ENCODE measurements at places on chromosomes 7 and 10. TPM values are rescaled to one million over a fixed set of nuclear protein-coding genes. Genes with fewer than 3 reads are reported as not detected.

Gene AKR1C8
- not detected for total RNA-seq

Gene RAB19
- not detected for total RNA-seq

Gene MRPS24
- total RNA-seq = 69.2 TPM

Gene CALHM1
- total RNA-seq = not detected

Gene ADIRF
- total RNA-seq = 11.4 TPM

Gene BTRC
- 13.8 TPM for total RNA-seq

Gene KCNMA1
- total RNA-seq = 0.19 TPM

Gene BTAF1
- 36.2 TPM for total RNA-seq

Gene MRLN
- not detected for total RNA-seq

Gene CALML3
- total RNA-seq = not detected

Gene TMEM270
- not detected for total RNA-seq

Gene BTBD16
- total RNA-seq = not detected

Gene IGF2BP3
- total RNA-seq = 128 TPM

Gene C10orf67
- total RNA-seq = not detected

Gene RPEL1
- total RNA-seq = 0.33 TPM

Gene FOXI2
- total RNA-seq = not detected

Gene NKX1-2
- not detected for total RNA-seq

Gene FZD8
- 36.8 TPM for total RNA-seq

Gene SCD
- 70.2 TPM for total RNA-seq

Gene CDNF
- total RNA-seq = 1.6 TPM

Gene PNLIPRP3
- total RNA-seq = not detected

Gene OGDHL
- 0.19 TPM for total RNA-seq

Gene GPR26
- total RNA-seq = not detected

Gene LRRC61
- total RNA-seq = 2.0 TPM

Gene TMEM225B
- not detected for total RNA-seq

Gene DBF4
- 29.2 TPM for total RNA-seq

Gene IFIT5
- total RNA-seq = 3.6 TPM

Gene ELOVL3
- total RNA-seq = not detected

Gene GNAT3
- total RNA-seq = not detected

Gene HABP2
- total RNA-seq = not detected

Gene OR9A4
- total RNA-seq = not detected

Gene ZEB1
- 105 TPM for total RNA-seq

Gene FKBP6
- total RNA-seq = not detected

Gene LLCFC1
- total RNA-seq = not detected

Gene H2BK1
- not detected for total RNA-seq

Gene MMD2
- not detected for total RNA-seq

Gene MKX
- total RNA-seq = not detected

Gene PAPOLB
- total RNA-seq = not detected

Gene SPDYE2
- total RNA-seq = not detected

Gene TBX20
- total RNA-seq = not detected

Measured in vein endothelial cell (primary cell).